ENCODE measurements at places on chromosomes 5 and 9.

GRCh38 chr9:2299156-2299842 lies 284.2 kb downstream of the SMARCA2 start:
- no peak for DNase-seq

DNA sequence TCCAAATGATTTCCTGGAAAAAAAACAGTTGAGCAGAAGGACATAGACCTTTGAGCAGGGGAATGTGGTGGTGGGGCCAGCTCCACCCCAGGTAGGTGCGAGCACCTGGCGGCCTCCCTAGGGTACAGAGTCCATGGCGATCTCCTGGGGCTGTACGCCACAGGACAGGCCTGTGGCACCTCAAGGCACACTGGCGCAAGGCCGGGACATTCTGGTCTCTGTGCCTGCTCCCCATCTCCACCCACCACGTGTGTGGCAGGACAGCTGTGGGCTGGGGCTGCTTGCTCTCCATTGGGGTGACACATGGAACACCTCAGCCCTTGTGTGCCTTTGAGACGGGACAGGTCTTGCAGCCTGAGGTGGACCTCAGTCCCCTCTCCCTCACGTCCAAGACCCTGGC lies 25.2 kb downstream of the WNK2 start:
- no peak for DNase-seq

- no peak for DNase-seq
Measured at GRCh38 chr5:43997647-43998272, 391.5 kb downstream of the FGF10 start.

DNA sequence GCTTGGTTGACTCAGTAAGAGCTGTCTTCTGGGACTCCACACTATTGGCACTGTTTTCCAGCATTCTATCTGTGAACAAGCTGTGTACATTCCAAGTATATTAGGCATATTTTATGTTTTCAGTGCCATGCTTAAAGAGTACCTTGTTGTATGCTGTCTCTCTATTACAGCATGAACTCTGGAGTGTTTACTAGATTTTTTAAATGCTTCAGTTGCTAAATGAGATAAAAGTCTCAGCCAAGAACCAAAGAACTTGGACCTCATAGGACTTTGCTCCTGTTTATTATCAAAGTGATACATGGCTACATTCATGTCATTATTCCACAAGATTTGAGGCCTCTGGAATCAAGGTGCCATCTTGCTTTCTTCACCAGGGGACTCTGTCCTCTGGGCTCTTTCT lies 167.2 kb downstream of the C9orf152 start:
- DNase-seq: no peak

DNA sequence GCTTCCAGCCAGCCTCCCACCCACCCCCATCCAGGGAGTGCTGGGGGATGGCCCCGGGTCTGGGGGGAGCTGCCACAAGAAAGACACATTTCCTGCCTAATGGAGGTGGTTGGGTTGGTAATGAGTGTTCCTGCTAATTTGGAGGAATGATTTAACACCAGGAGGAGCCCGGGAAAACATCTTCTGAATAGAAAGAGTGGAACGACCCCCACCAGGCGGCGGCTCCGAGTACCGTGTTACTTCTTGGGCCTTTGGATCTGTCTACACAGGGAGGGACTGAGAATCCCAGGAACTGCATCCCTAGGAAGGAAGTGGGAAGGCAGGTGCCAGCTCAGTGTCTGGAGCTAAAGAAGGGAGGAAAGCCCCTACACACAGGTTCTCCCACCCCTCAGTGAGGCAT lies 64.6 kb downstream of the TSPAN17 start:
- no peak for DNase-seq

DNA sequence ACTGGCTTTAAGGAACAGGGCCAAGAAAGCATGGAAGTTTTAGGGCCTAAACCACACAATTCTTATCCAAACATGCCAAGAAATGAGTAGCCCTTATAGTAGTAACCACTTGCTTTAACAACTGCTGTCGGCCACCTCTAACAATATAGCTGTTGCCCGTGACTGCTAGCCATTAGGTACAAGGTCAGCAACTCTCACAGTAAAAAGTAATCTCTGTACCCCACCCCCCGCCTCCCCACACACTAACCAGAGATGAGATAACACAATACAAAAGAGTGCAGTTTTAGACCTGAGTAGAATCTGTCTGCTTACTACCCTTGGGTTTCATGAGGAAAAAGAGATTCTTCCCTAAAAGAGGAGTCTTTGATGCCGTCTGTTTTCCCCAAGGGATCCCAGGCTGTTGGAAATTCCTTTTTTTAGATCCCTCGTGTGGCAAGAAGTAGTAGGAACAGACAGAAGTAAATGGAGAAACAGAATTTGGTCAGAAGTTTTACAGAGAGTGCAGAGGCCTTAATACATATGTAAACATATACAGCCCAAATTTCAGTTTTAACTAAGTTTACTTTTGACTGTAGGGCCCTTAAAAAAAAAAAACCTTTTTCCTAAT lies 94.3 kb downstream of the WDR41 start:
- no peak for DNase-seq

DNA sequence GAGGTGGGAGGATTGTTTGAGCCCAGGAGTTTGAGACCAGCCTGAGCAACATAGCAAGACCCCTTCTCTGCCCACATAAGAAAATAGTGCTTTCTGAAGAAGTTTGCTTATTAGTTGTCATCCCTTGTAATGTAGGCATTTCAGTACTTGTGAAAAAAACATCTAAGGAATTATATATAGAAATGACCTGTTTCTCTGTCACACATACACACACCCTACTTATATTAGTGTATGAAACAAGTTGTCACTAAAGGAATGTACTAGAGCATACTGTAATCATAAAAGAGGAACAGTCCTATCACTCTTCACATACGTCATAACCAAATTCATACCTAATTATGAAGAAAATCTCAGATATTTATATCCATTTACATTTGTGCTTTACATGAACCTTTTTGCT lies 122.0 kb downstream of the NIPBL start:
- no peak for DNase-seq

Measured in posterior cingulate gyrus (tissue), 11 donors.